ENCODE measurements at places on chromosomes 1 and 21. TPM values are rescaled to one million over a fixed set of nuclear protein-coding genes. Genes with fewer than 3 reads are reported as not detected.
A peak's percentile ranks its signal among the peaks of the same experiment; 100 is the strongest.

- DNase-seq, result no peak
Measured at GRCh38 chr1:77060000-77060399, 159.2 kb downstream of the PIGK start.

The SMPDL3B gene
- total RNA-seq, result 0.46 TPM

- DNase-seq, result no peak
Measured at GRCh38 chr1:214979191-214979590, 103.3 kb upstream of the KCNK2 start.

- peak; percentile 67 for DNase-seq
Measured at GRCh38 chr1:116667575-116668105, at the start of gene IGSF3. Gene IGSF3, minus strand, starts transcription at chr1:116667733. Its CDS starts 1,407 bp downstream, at chr1:116666326.

GRCh38 chr1:71766748-71767147 is 515.6 kb downstream of the NEGR1 start:
- DNase-seq, result no peak

DNA sequence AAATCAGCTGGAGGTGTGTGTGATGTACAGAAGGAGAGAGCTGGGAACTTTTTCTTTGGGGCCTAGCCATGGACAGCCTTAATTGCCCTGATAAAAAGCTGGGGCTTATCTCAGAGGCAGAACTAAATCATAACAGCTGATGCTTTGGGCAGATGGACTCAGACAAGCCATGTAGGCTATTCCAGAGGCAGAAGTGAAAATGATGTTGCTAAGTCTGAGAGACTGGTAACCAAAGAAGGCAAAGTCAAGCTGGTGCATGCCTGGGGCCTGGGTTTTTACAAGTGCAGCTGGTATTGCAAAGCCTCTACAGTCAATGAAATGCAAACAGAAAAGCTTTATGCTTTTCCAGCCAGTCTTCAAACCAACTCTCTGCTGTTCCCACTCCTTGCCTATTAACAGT is 39.0 kb upstream of the LMX1A start:
- DNase-seq, result no peak

The OR14C36 gene
- total RNA-seq, result not detected

DNA sequence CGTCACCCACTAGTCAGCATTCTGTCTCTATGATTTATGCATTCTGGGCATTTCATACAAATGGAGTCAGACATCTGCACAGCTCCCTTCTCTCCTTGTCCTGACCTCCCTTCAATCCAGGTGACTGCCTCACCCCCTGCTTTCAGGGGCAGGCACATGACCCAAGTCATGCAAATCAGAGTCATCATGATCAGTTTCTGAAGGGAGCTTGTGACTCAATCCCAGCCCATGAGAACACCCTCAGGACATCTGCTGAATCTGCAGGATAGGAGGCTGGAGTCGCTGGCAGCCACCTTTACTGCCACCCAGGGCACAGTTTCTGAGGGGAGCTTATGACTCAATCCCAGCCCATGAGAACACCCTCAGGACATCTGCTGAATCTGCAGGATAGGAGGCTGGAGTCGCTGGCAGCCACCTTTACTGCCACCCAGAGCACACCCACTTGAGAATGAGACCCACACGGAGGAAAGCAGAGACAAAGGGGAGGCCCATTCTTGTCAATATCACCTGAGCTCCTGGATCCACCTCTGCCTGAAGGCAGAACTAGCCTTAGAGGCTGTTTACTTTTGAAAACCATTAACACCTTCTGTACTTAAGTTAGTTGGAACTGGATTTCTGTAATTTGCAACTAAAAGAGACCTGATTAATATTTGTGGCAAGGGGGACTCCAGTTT is 62.3 kb upstream of the SLC25A33 start:
- DNase-seq, result peak; percentile 40

GRCh38 chr1:31326461-31326860 is 29.6 kb downstream of the ZCCHC17 start:
- DNase-seq, result no peak

The GNAI3 gene
- 9.9 TPM for total RNA-seq

- peak; percentile 54 for DNase-seq
Measured at GRCh38 chr1:108533351-108534083, 26.4 kb upstream of the EEIG2 start.

The FMOD gene
- total RNA-seq, result 1.9 TPM

The BECN2 gene
- not detected for total RNA-seq

The PRR9 gene
- not detected for total RNA-seq

DNA sequence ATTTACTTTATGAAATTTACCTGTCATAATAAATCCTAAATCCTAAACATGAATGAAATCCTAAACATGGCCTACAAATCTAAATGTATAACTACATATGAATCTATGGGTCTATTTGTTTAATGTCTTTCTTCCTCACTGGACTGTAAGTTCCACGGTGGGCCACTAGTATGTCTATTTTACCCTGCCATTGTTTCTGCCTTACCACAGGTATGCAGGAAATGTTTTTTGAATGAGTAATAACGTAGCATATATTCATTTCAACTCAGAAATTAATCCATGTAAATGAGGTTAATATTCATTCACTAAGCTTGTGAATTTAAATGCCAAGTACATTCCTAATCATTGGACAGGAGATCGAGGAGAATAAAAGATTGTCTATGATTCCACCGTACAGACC is 35.3 kb downstream of the B3GALNT2 start:
- no peak for DNase-seq

The NR1I3 gene
- total RNA-seq, result not detected

- no peak for DNase-seq
Measured at GRCh38 chr1:37809942-37810341, 1.9 kb upstream of the YRDC start.

DNA sequence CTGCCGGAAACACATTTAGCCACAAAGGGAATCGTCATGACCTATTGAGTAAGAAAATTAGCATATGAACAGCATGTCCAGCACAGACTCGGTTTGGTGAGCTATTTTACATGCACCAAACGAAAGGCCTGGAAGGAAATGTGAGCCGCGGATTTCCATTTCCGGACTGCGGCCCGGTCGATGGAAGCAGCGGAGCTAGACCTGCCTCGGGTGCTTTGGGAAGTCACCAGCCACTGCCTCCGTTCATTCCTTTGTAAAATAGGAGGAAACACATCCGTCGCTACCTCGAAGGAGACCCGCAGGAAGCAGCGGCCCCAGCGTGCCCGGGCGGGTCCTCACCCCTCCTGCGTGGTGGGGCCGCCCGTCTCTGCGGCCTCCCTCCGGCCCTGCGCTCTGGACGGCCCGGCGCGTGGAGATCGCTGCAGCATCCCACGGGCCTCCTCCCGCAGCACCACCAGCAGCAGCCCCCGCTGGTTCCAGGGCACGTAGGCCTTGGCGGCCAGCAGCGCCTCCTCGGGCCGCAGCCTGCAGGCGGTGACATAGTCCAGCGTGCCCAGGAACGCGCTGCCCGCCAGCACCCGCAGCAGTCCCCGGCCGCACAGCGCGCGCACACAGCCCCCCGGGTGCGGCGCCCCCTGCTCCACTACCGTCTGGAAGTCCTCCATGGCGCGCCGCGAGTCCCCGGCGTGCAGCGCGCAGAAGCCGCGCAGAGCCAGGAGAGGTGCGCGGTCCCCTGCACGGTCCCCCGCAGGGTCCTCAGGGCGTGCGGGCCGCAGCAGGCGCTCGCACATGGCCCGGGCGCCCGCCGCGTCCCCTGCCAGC is 12.1 kb downstream of the TTC34 start:
- no peak for DNase-seq

- peak; percentile 33 for DNase-seq
Measured at GRCh38 chr21:36584980-36585940, 105.3 kb upstream of the CLDN14 start.

The OR4F16 gene
- not detected for total RNA-seq

- peak; percentile 74 for DNase-seq
Measured at GRCh38 chr1:235018720-235019444, 109.8 kb downstream of the TOMM20 start.

DNA sequence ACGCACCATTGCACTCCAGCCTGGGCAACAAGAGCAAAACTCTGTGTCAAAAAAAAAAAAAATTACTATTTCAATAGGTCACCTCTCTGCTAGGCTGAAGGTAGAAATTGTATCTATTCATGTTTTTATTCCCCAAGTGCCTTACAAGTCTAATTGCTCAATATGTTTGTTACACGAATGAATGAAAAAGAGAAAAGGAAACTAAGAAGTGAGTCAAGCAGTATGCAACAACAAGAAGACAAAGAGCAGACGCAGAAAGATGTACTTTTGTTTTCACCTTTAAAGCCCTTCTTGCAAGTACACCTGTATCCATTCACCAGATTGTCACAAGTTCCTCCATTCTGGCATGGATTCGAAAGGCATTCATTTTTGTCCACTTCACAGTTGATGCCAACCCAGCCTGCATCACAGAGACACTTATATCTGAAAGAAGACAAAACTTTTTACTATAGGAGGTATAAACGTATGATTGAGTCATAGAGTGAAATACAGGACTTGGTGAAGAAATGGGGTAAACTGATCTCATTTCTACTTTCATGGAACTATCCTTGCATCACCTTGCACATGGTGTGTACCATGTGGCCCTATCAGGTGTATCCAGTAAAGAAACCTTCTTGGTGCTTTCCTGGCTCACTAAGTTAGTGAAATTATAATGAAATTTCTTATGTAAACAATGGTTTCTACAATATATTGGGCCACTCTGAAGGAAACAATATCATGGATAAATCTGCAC is 57.1 kb upstream of the ADAM30 start:
- no peak for DNase-seq

DNA sequence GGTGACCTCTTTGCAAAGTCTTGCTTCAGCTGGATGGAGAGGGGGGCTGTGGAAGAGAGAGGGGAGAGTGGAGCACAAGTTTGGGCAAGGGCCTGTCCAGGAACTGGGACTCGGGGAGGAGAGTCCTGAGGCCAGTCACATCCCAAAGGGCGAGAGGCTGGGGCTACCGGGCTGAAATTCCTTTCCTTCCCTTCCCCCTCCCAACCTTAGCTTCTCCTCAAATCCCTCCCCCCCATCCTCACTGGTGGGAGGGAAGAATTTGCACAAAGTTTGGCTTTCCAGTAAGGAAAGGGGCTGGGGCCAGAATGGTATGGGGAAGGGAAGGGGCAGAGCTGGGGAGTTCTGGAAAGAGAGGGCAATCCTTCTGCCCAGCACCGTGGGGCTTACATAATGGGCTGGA is 854 bp downstream of the CNTN2 start:
- no peak for DNase-seq

GRCh38 chr21:22421416-22422180 is 1423.4 kb downstream of the NCAM2 start:
- DNase-seq, result no peak

The CADM3 gene
- total RNA-seq, result not detected

The HEYL gene
- total RNA-seq, result 0.19 TPM

DNA sequence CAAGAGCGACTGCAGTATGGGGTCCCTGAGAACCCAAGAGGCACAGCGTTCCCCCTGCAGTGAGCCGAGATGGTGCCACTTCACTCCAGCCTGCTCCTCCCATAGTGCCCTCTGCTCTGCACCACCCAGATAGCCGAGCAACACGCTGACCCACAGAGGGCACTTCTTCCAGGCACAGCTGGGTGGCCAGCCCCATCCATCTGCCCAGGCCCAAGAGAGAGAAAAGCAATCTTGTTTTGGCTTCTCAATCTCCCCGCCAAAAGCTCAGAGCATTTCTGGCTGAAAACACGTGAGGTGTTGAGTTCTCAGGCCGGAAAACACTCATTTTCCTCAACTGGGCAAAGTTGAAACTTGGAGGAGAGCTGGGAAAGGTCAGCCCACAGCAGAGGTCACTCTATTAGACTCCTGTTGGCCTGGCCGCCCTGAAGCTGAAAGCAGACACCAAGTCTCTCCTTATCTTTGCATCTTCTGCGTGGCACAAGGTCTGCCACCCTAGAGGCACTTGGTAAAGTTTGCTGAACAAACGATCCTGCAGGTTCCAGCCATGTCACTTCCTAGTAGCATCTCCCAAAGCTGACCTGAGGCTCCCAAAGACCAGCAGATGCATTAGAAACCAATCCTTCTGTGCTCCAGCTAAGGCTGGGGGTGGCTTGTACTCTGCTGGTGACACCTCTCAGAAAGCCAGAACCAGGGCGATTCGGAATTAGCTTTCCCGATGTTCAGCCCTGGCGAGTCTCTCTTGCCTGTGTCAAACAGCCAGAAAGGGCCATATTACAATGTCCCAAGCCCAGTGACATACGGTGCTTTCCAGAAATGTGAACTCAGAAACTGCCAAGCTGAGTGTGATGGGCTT is 10.9 kb downstream of the CAPN9 start:
- no peak for DNase-seq

GRCh38 chr1:165290148-165290547 is 66.4 kb downstream of the LMX1A start:
- DNase-seq, result no peak

DNA sequence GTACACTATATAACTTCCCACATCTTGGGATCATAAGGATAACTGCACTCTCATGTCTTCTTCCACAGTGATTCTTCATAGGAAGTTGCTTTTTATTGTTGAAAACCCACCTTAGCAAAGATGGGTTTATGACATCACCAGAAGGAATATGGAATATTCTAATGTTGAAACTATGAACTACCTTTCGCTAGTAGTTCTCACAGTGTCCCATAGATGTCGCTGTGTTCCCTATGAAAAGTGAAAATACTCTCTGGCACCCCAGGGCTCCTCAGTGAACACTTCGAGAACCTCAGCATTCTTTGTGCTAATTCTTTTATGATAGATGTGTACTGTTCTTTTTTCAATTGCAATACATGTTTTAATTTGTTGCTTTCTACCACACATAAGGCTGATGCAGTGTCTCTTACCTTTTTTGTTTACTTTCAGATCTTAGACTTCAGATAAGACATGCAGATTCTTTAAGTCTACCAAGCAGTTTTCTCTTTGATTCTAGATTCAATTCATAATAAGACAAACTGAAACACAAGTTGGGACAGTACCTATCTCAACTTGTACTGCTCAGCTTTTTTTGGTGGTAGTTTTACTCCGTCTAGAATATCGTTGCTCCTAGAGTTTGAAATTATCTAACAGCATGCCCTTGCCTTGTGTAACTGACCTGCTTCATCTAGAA is 90.8 kb downstream of the GTF2B start:
- peak; percentile 38 for DNase-seq

The FCRLA gene
- total RNA-seq, result not detected

- peak; percentile 20 for DNase-seq
Measured at GRCh38 chr21:17900281-17900989, 81.3 kb upstream of the C21orf91 start.
